ENCODE measurements at places on chromosomes 5 and 9.

DNA sequence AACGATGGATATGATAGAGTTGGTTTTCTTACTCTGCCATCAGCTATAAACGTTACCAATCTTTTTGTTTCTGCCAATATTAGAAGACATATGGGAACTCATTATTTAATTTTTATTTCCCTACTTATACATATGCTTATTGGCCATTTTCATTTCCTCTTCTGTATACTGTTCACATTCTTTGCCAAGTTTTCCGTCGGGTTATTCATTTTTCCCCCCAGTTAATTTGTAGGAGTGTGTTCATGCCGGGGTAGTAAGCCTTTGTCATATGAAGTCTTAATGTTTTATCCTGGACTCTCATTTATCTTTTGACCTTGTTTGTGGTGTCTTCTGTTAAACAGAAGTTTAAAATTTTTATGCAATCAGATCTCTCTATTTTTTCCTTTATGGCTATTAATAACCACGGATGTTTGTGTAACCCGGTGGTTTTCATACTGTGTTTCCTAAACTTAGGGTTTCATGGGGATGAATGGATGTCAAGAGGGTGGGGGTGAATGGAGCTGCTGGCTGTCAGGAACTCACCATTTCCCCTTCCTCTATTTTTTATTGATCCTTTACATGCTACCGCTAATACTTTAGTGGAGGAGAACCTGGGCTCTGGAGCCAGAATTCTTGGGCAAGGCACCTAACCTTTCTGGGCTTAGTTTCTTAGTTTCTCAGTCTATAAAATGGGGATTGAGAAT is 42.5 kb upstream of the PPARGC1B start:
- no peak for DNase-seq

DNA sequence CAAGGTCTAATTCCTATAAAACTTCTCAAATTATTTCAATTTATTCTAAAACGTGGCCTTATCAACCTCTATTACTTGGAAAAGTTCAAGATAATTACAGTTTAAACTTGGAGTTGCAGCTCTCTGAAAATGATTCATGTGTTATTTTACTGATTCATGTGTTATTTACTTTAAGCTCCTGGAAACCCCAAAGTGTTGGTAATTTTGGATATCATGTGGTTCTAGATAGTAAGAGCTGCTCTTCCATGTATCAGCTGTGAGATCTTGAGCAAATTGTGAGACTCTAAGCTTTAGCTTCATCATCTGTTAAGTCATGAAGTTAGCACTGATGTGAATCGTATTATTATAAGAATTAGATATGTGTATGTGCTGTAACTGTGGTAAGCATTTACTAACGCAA is 749.2 kb downstream of the TLE4 start:
- peak; percentile 4 for DNase-seq

DNA sequence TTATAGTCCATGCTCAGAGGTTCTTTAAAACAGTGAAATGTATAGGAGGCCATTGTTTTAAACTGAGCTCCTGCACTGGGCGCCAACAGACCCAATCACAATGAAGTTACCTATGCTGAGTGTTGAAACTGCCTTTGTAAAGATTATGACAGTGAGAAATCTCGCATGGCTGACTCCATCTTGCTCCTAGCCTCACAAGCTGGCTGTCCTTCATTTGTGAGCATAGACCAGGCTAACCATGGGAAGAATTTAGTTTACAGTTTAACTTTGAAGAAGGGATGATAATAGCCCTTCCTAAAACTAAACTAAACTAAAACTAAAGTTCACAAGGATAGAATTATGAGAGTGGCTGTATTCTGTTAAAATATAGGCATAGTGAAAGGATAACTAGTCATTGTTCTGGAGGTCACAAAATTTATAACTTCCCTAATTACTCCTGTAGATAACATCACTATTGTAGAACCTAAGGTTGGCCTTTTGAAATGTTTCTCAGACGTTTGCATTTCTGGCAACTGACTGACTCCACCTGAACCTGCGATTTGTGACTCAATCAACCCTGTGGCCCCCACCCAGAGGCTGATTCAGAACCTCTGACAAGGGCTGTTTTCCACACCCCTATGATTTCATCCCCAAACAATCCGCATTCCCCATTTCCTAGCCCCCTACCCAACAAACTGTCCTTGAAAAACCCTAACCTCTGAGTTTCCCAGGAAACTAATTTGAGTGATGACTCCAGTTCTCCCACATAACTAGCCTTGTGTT is 59.1 kb downstream of the HMHB1 start:
- peak; percentile 39 for DNase-seq

- DNase-seq, result no peak
These were observed 2.4 kb downstream of the FUBP3 start for GRCh38 chr9:130581766-130582165.

DNA sequence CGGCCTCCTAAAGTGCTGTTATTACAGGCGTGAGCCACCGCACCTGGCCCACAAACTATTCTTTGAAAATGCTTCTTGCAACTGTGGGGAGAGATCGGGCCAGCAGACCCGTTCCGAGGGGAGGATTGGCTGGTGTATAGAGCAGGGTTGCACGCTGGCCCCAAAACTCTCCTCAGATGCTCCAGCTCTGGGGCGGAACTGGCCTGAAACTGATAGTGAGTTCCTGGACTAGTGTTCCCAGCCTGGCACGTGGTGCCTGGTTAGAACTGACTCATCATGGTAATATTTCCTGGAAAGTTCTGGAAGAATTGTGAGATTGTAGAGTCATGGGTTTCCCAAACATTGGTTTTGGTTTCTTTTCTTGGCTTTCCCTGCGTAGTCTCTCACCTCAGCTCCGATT is 120.5 kb downstream of the FBXL7 start:
- DNase-seq, result peak; percentile 87

GRCh38 chr5:10695055-10695649 is 65.9 kb downstream of the DAP start:
- peak; percentile 82 for DNase-seq

GRCh38 chr9:82882748-82883147 is 180.2 kb downstream of the RASEF start:
- DNase-seq, result no peak

Measured in Daoy (cell line).